Lung (tissue), 17 donors: ENCODE measurements at places on chromosomes 7 and 10. TPM values are rescaled to one million over a fixed set of nuclear protein-coding genes. Genes with fewer than 3 reads are reported as not detected.

Gene NRAP
- not detected for total RNA-seq

Gene FBXO24
- total RNA-seq, result 0.25 TPM

Gene SFRP4
- total RNA-seq, result 2.5 TPM

Gene ITGA8
- total RNA-seq, result 22.5 TPM

Gene PDE6C
- total RNA-seq, result not detected

DNA sequence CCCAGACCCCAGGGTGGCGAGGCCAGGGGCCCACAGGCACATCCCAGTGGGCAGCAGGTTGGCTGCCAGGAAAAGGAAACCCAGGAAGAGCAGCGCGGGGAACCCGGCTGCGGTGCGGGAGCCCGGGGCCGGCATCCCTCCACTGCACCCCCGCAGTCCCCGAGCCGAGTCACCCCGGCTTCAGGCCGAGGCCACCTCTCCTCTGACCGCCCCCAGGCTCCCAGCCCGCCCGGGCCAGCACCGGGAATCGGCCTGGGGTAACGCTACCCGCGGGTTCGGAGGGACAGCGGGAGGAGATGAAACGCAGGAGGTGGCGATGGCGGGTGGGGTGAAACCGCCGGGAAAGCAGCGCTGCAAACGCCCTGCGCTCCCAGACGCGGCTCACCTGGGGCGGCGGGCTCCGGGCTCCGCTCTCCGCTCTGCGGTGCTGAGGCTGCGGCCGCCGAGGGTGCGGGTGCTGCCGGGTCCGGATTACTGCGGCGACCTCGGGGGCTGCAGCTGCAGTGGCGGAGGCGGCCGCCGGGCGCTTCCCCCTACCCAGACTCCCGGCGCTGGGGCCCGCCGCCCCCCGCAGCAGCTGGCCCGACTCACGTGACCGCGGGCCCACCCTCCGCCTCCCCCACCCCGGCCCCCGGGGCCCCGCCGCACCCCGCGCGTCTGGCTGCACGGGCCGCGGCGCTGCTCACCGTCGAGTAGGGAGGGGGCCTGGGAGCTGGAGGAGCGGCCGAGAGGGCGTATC is at the start of gene SCRN1:
SCRN1 (minus strand) TSS at position 545 of the 739 bp plus-strand sequence. CDS start 20,734 bp downstream, outside the sequence.
- DNase-seq, result peak; percentile 74

DNA sequence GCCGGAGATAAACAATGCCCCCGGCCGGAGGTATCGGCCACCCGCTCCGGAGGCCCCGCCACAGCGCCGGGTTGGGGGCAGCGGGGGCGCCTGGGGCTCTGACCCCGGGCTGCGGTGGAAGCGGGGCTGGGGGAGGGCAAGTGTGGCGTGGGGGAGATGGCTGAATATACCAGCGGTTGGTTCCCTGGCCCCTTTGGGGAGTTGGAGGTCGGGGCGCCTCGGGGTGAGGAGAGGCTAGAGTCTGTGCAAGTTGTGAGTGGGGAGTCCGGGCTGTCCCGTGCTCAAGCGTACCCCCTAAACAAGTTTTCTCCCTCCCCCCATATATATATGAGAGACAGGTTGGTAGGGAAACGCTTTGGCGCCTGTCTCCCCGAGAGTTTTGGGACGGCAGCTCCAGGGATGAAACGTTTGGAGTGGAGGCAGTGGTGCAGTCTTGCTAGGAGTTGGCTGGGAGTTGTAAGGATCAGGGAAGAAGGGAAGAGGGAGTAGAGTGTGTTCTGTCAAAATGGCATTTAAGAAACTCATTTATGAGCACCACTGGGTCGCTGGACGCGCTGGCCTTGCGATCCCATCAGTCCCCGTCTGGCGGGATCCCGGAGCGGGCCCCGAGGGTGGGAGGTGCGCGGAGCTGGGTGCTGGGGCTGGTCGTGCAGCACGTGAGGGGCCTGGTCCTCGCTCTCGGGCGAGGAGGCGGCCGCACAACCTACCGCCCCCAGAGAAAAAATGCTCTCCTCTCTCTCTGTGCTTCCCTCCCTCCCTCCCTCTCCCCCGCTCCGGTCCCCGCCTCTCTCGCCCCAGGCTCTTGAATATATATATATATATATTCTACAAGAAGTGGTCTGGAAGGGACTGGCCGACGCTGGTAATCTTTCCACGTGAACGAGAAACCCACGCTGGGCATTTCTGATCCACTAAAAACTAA is 1.1 kb downstream of the TET1 start:
- DNase-seq, result peak; percentile 73

GRCh38 chr7:87506246-87507180 is 31.0 kb upstream of the ABCB4 start:
- peak; percentile 33 for DNase-seq
